ENCODE measurements at places on chromosomes 11 and 22. TPM values are rescaled to one million over a fixed set of nuclear protein-coding genes. Genes with fewer than 3 reads are reported as not detected.

The OR51E2 gene
- 0.97 TPM for total RNA-seq

The GGTLC3 gene
- total RNA-seq = not detected

The LDLRAD3 gene
- total RNA-seq = 14.8 TPM

The MPPED2 gene
- not detected for total RNA-seq

The OR4C46 gene
- total RNA-seq = not detected

DNA sequence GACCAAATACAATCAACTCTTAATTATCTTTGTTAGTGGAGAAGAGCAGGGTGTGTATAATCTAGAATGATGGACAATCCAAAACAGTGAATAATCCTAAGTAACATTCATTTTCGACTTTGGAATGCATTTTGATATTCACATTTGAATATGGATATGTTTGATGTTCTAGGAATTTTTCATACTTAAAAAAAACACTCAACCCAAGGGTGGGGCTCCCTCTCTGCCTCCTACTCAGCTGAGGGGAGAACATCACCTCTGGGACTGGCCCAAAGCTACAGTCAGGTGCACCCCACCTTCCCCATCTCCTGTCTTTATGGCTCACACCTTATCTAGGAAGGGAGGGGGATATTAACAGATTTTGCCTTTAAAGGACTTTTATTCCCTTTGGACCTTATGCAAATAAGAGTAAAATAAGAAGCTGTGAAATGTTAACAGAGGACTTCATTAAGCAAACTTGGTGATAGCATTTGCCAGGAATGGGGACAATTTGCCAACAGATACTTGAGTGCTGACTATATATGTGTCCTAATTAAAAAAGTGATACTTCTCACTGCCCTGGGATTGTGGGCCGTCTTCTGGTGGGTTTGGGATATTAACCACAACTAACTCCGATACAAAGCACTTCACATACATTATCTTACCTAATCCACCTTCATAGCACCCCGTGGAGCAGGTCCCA is 187.0 kb downstream of the ST3GAL4 start:
- H3K36me3 ChIP-seq = no peaks in the 10 kb centered on the region
- H3K4me1 ChIP-seq = peaks cover 5% of the 10 kb centered on the region
- no peak overlapping the region for H3K4me3 ChIP-seq

- H3K27me3 ChIP-seq = no peaks in the 10 kb centered on the region
- no peak for DNase-seq
- no peaks in the 10 kb centered on the region for H3K36me3 ChIP-seq
These were observed 150.3 kb downstream of the LRRC4C start for GRCh38 chr11:41309111-41309522.

- H3K4me1 ChIP-seq = peaks cover 49% of the 10 kb centered on the region
- no peak overlapping the region for H3K4me3 ChIP-seq
- no peaks in the 10 kb centered on the region for H3K36me3 ChIP-seq
- peak overlapping the region; percentile 97 for H3K27ac ChIP-seq
- no peak for DNase-seq
These were observed 1862.4 kb upstream of the RAG2 start for GRCh38 chr11:38460429-38460828.
